Activated naive CD4-positive, alpha-beta T cell treated with anti-CD3 and anti-CD28 coated beads, Interleukin-2, amount 50 U/mL, for 72 hours (primary cell): ENCODE measurements at places on chromosomes 1 and 21. TPM values are rescaled to one million over a fixed set of nuclear protein-coding genes. Genes with fewer than 3 reads are reported as not detected.

HAO2 gene
- total RNA-seq = not detected

KRTAP6-3 gene
- total RNA-seq = not detected

GPR161 gene
- total RNA-seq = 0.34 TPM

LIPI gene
- not detected for total RNA-seq

REG4 gene
- total RNA-seq = 7.2 TPM

KRTAP10-11 gene
- not detected for total RNA-seq

- no peak for DNase-seq
Measured at GRCh38 chr1:3278416-3279181, 175.9 kb upstream of the ARHGEF16 start.

DNA sequence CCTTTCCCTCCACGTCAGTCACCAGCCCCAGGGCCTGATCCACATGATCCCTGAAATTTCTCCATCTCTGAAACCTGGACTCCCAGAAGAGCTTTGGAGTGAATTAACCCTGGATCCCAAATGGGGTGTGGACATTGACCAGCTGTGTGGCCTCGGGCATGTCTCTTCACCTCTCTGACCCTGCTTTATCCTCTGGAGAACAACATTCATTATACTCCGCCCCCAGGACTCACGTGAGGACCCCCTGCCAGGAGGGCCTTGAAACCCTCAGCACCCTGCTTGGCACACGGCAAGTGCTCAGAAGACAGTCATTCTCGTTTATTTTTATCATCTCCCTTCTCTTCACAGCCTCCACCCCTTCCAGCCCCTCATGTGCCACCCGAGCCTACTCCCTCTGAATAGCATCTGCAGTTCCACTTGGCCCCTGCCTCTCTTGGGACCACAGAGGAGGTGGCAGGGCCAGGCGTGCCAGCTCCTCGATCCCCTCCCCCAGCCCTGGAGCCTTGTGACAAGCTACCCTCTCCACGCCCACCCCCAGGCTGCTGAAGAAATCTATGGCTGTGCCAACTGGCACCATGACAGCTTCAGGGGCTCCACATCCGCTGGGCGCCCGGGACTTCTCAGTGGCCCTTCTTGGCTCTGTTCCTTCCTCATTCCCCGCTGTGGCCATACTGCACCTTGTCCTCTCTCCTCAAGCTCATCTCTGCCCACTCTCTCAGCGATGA is 18.0 kb downstream of the ADGRB2 start:
- no peak for DNase-seq

- no peak for DNase-seq
Measured at GRCh38 chr1:60668585-60668984, 413.8 kb upstream of the NFIA start.

DNA sequence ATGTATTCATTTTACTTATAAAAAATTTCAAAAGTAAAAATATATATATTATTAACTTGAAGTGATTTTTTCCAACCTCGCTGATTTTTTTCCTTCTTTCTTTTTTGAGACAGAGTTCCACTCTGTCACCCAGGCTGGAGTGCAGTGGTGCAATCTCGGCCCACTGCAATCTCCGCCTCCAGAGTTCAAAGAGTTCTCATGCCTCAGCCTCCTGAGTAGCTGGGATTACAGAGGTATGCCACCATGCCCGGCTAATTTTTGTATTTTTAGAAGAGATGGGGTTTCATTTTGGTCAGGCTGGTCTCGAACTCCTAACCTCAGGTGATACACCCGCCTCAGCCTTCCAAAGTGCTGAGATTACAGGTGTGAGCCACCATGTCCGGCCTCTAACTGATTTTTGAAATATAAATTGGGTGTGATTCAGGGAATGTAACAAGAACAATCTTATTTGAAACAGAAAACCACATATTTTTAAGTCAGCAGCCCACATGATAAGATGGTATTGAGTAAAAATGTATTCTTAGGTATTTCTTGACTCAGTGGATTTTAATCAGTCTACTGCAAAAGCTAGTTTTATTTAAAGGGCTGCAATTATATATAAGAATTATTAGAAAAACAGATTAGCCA is 30.0 kb downstream of the ZBTB8B start:
- DNase-seq = no peak

GRCh38 chr1:31799895-31800673 is 15.7 kb downstream of the SPOCD1 start:
- DNase-seq = no peak

DNA sequence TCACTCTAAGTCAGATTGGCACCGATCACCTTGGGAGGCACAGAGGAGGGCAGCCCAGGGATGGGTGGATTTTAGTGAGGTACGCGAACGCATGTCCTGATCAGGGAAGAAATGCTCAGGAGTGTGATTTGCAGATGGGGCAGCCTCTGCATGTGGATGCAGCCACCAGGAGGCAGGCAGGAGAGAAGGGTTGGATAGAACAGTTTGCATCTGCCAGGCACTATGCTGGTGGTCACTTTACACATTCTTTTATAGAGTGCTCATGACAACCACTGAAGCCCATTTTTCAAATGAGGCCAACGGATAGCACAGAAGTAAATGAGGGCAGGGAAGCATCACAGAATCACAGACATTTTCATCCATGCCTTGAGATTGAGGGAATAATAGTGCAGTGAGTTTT is 5.7 kb downstream of the LAMB3 start:
- no peak for DNase-seq

GRCh38 chr1:165376041-165376810 is 19.7 kb upstream of the LMX1A start:
- peak; percentile 31 for DNase-seq

GRCh38 chr1:79113836-79114235 is 107.3 kb upstream of the ADGRL4 start:
- DNase-seq = no peak

- no peak for DNase-seq
Measured at GRCh38 chr1:175840787-175841186, 97.4 kb upstream of the TNR start.

DNA sequence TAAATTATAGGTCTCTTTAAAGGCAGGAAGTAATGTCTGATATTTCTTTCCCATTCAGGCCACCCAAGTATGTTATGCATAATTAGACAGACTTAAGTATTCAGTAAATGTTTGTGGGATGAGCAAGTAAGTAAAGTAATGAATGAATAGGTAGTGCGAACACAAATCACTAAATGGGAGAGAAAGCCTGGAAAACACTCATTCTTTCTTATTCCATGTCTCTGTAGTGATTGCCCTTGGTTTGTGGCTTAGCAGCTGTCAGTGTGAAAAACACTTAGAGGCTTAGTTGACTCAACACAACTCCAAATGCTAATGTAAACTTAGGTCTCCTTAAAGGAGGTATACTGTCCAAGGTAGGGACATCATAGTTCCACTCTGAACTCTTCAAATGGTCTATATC is 182.5 kb downstream of the ZC3H11B start:
- no peak for DNase-seq

- no peak for DNase-seq
Measured at GRCh38 chr1:28099050-28099769, 10.8 kb upstream of the EYA3 start.

- DNase-seq = no peak
Measured at GRCh38 chr1:156860628-156861423, at the start of gene NTRK1. Gene NTRK1 (plus strand): TSS chr1:156860865. CDS start chr1:156860935, 70 bp downstream.

- no peak for DNase-seq
Measured at GRCh38 chr1:234676103-234676594, 66.2 kb upstream of the IRF2BP2 start.

GRCh38 chr1:58352476-58353092 is 193.9 kb downstream of the OMA1 start:
- DNase-seq = no peak

DNA sequence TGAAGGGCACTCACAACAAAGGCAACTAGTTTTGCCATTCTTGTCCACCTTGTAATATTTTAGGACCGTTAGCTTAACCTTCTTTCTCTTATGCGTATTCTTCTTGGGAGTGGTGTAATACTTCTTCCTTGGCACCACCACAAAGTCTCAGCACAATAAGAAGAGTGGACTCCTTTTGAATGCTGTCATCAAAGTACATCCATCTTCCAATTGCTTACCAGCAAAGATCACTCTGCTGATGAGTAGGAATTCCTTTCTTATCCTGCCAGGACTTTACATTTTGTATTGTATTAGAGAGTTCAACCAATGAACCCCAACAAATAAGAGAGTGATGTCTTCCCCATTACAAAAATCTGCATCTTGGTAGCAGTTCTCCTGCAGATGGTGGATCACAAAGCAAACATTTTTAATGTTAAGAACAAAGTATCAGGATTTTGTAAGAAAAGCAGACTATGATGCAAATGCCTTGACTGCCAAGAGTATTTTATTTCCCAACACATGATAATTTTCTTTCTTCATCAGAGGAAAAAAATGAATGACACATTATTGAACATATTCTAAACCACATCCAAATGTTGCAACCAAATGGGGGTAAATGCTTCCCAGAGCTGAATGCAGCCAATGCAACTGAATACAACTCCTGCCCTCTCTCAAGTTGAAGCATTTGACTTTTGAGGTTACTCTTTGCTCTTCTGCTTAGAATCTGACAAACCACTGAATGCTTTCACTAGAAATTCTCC is 5.1 kb upstream of the ARNT start:
- no peak for DNase-seq
